Keratinocyte (primary cell): ENCODE measurements at places on chromosomes 6 and 20. TPM values are rescaled to one million over a fixed set of nuclear protein-coding genes. Genes with fewer than 3 reads are reported as not detected.

GRCh38 chr6:164344801-164345291 lies 930.3 kb downstream of the QKI start:
- no peak for DNase-seq
- no peaks in the 10 kb centered on the region for H3K36me3 ChIP-seq
- H3K27ac ChIP-seq: no peak overlapping the region
- H3K4me3 ChIP-seq: no peak overlapping the region

- DNase-seq: peak; percentile 30
- H3K27ac ChIP-seq: no peak overlapping the region
- no peaks in the 10 kb centered on the region for H3K27me3 ChIP-seq
- H3K36me3 ChIP-seq: peaks cover 6% of the 10 kb centered on the region
These were observed 62.0 kb downstream of the CRYBG1 start for GRCh38 chr6:106422534-106422933.

DNA sequence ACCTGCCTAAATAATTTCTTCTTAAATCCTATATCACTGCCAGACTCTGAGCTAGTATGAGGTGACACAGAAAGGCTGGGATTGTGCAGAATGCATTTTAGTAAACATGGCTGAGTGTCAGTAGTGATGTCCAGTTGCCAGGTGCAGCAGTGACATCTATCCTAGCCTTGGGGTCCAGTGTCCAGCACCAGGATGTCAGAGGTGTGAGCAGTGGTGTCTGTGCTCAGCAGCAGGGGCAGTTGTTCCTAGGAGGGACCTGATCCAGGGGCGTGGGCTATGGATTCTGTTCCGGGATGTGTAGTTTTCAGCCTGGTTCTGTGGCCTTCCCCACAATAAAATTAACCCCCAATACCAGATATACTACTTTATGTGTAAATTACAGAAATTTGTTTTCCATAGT lies 6.0 kb downstream of the HLA-C start:
- no peak overlapping the region for H3K27ac ChIP-seq
- peaks cover 5% of the 10 kb centered on the region for H3K4me1 ChIP-seq
- peaks cover 14% of the 10 kb centered on the region for H3K36me3 ChIP-seq
- H3K4me3 ChIP-seq: no peak overlapping the region
- no peak for DNase-seq
- H3K27me3 ChIP-seq: no peaks in the 10 kb centered on the region

DNA sequence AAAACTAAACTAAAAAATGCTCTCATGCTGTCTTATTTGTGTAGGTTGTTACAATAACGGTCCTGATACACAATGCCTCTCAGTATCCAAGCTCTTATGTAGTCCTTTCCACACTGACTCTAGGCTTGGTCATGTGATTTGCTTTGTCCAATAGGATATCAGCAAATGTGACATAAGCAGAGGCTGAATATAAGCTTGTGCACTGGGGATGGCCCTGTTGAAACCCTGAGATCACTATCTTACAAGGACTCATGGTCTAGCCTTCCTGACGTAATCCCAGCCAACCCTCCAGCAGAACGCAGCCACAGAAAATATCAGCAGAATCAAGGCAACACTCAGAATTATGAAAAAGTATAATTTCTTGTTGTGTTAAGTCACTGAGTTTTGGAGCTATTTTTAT lies 145.1 kb upstream of the CCN2 start:
- H3K4me3 ChIP-seq: no peak overlapping the region
- H3K4me1 ChIP-seq: no peaks in the 10 kb centered on the region
- no peak for DNase-seq
- H3K36me3 ChIP-seq: no peaks in the 10 kb centered on the region

- no peak overlapping the region for H3K4me3 ChIP-seq
These were observed 158.7 kb upstream of the RSPO3 start for GRCh38 chr6:126959765-126960164.

- H3K36me3 ChIP-seq: no peaks in the 10 kb centered on the region
- DNase-seq: no peak
- no peak overlapping the region for H3K27ac ChIP-seq
- H3K4me3 ChIP-seq: no peak overlapping the region
- no peaks in the 10 kb centered on the region for H3K4me1 ChIP-seq
These were observed 45.5 kb downstream of the IRF4 start for GRCh38 chr6:437037-437392.

GRCh38 chr6:83341765-83342164 lies 89.1 kb downstream of the ME1 start:
- no peak overlapping the region for H3K4me3 ChIP-seq
- no peaks in the 10 kb centered on the region for H3K4me1 ChIP-seq
- no peak for DNase-seq
- no peaks in the 10 kb centered on the region for H3K27me3 ChIP-seq

DNA sequence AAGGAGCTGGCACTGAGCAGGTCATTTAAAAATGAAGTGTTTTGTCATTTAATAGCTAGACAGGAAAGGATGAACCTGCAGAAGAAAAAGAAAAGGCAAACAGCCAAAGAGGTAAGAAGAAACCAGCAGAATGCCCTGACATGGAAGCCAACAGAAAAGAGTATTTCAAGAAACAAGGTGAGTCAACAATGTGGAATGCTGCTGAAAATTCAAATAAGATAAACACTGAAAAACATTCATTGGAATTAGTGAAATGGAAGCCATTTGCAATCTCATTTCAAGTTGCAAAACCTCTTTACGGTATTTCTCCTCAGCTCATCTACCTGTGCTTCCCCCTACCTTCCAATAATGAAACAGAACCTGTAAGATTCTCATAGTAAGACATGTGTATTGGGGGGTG lies 59.6 kb downstream of the RWDD2A start:
- no peaks in the 10 kb centered on the region for H3K4me1 ChIP-seq
- H3K27ac ChIP-seq: no peak overlapping the region
- no peak for DNase-seq
- H3K27me3 ChIP-seq: no peaks in the 10 kb centered on the region

DNA sequence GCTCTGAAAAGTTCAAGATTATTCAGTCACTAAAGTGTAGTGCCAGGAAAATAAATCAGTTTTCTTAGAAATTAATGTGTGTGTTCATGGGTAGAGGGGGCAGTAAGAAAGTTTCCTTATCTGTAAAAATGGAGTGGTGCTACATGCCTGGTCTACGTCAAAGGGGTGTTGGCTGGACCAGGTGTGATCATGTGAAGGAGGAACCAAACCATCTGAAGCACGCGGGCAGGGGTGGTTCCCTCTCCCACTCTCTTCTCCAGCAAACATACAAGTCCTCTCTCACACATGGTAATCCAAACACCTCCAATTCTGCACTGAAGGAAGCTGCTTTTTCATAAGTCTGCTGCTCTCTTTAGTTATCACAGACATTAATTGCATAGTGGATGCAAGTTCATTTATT lies 63.1 kb downstream of the CLIC5 start:
- DNase-seq: no peak
- H3K4me1 ChIP-seq: no peaks in the 10 kb centered on the region
- H3K27me3 ChIP-seq: peaks cover 9% of the 10 kb centered on the region
- H3K4me3 ChIP-seq: no peak overlapping the region
- no peaks in the 10 kb centered on the region for H3K36me3 ChIP-seq

DNA sequence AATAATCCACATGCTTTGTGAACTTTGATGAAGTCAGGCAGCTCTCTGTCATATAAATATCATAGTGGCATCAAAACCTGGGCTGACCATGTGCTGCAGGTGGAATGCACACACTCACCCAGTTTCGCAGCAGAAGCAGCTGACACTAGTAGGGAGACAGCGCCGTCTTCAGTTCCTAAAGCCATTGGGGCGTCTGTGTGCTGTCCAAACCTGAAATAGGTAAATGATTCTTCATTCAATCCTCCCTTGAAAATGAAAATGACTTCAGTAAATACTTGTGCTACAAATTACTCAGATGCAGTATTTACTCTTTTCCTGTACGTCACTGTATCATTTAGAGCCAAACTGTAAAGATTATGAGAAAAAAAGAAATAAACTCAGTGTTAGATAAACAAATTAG lies 127.5 kb downstream of the EYA4 start:
- H3K27me3 ChIP-seq: no peaks in the 10 kb centered on the region
- no peaks in the 10 kb centered on the region for H3K4me1 ChIP-seq
- H3K36me3 ChIP-seq: no peaks in the 10 kb centered on the region
- no peak overlapping the region for H3K27ac ChIP-seq

Gene TOX2
- 0.04 to 0.76 TPM (median 0.20 TPM) in 3 replicates for polyA plus RNA-seq

Gene KIF6
- 0.09 to 0.14 TPM in 2 of 3 replicates, not detected in the other for polyA plus RNA-seq

DNA sequence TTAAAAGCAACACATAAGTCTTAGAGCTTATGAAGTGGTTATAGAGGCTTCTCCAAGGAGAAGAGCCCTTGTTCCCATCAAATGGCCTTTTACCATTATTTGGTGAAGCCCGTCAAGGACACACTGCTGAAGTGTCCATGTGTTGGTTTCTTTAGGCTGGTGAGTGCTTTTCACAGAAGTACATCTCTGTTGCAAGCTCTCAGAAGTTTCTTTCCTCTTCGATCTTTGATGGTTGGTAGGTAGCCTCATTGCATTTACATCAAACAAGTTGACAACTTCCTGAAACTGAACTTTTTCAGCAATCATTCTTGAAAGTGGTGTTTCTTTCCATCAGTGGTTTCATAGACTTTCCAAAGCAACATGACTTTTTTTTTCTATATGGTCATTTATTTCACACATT lies 465.6 kb downstream of the HDGFL1 start:
- H3K4me1 ChIP-seq: no peaks in the 10 kb centered on the region
- H3K36me3 ChIP-seq: no peaks in the 10 kb centered on the region
- DNase-seq: no peak
- H3K27me3 ChIP-seq: no peaks in the 10 kb centered on the region
- no peak overlapping the region for H3K4me3 ChIP-seq
- no peak overlapping the region for H3K27ac ChIP-seq

Gene FUT9
- polyA plus RNA-seq: 0.01 TPM in 1 of 3 replicates, not detected in the others

Gene MAFB
- polyA plus RNA-seq: 0.70 to 3.9 TPM (median 1.7 TPM) in 3 replicates

DNA sequence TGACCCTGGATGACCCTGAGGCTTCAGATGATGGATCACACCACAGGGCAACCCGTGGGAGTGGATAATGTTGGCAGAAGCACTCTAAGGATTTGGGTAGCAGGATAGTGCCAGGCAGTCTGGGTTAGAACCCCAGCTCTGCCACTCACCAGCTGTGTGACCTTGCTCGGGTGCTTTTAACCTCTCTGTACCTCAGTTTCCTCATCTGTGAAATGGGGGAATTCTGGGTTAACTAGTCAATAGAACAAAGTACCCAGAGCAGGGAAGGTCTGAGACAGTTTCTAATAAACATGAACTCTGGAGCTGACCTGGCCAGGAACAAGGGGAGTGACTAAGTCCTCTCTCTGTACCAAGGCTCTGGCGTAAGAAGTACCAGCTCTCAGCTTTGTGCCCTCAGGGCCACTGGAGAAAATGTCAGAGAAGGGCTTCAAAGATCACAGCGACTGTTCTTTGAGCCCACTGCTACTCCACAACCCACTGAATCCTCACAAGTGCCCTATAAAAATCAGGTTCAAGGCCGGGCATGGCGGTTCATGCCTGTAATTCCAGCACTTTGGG lies 14.7 kb upstream of the NOL4L start:
- H3K27me3 ChIP-seq: peaks cover 14% of the 10 kb centered on the region
- no peaks in the 10 kb centered on the region for H3K36me3 ChIP-seq
- H3K4me3 ChIP-seq: no peak overlapping the region
- H3K27ac ChIP-seq: no peak overlapping the region
- no peak for DNase-seq

Gene AKAP12
- polyA plus RNA-seq: 0.27 to 2.9 TPM (median 0.56 TPM) in 3 replicates

DNA sequence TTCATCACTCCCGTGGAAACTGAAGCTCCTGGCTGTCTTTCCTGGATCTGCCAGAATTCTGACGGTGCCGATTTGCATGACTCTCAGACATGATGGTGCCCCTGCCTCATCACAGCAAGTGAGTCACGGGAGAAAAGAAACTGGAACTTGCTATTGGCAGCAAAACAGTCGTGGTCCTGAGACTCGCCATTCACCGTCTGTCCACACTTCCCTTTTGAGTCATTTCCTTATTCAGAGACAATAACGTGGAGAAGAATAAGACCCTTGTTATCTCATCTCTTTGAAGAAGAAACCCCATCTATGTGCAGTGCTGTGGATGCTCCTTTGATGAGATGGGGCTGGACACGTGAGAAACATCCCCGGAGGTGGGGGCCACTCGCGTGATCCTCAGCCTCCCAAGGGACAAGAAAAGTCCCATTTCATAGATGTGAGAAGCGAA lies 4.2 kb downstream of the GPR31 start:
- no peaks in the 10 kb centered on the region for H3K27me3 ChIP-seq
- H3K4me3 ChIP-seq: no peak overlapping the region
- no peak for DNase-seq
- H3K36me3 ChIP-seq: no peaks in the 10 kb centered on the region
- no peak overlapping the region for H3K27ac ChIP-seq

DNA sequence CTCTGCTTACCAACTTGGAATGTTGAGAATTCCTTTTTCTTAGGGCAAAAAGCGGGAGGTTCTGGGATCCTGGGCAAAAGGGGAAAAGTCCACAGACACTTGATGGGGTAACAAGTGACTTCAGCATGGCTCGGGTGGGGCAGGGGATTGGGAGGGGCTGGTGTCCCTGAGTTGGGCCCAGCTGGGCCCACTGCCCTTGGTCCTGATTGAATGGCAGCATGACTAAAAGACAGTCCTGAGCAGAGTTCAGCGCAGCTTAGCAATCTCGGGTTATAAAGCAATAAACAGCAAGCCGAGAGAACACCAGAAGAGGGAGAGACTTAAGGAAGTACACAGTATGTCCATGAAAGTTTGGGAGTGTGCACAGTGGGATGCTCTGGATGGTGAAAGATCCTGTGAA lies 5.6 kb downstream of the PPP2R5D start:
- no peak for DNase-seq
- H3K4me3 ChIP-seq: no peak overlapping the region
- peaks cover 20% of the 10 kb centered on the region for H3K36me3 ChIP-seq
- H3K27me3 ChIP-seq: no peaks in the 10 kb centered on the region
- H3K27ac ChIP-seq: no peak overlapping the region
- H3K4me1 ChIP-seq: peaks cover 21% of the 10 kb centered on the region

DNA sequence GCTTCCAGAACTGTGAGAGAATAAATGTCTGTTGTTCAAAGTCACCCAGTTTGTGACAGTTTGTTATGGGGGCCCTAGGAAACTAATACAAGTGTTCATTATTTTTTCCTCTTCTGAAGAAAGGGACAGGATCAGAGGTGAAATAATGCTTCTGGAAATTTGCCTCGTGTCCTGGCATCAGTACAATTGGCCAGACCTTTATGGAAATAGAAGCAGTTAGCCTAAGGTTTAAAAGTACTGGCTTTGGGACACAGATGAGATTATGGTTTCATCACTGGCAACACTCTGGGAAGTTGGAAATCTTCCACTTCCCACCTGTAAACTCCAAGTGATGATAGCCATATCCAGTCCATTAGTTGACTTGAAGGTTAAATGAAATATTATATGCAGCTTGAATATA lies 88.7 kb downstream of the PLCB1 start:
- H3K4me3 ChIP-seq: no peak overlapping the region
- H3K27me3 ChIP-seq: no peaks in the 10 kb centered on the region
- DNase-seq: no peak
- H3K27ac ChIP-seq: no peak overlapping the region
- no peaks in the 10 kb centered on the region for H3K4me1 ChIP-seq

DNA sequence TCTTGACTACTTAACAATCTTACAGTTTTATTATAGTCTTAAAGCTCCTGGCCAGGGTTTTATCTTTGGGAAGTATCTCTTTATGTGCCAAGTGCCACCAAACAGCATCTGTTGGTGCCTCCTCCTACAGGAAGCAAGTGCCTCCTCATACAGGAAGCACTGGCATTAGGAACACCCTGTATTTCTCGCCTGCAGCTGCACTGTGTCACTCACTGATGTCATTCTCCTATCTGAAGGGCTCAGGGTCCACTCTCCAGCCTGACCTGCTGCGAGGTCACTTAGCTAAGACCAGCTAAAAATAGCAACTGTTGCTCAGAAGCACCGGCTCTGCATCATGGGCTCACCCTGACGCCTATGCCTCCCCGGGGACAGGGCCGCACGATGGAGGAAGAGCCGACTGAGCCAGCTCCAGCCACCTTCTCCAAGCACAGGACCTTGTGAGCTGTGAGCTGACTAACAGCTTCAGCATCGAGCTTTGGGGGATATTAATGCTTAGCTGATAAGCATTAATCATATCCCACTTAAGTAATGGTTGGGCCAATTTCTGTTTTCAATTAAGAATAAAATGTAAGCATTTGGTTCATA lies 66.3 kb upstream of the CD93 start:
- H3K4me1 ChIP-seq: peaks cover 41% of the 10 kb centered on the region
- no peak for DNase-seq
- no peak overlapping the region for H3K27ac ChIP-seq
- H3K27me3 ChIP-seq: no peaks in the 10 kb centered on the region
